ENCODE measurements at places on chromosomes 2 and 18.

DNA sequence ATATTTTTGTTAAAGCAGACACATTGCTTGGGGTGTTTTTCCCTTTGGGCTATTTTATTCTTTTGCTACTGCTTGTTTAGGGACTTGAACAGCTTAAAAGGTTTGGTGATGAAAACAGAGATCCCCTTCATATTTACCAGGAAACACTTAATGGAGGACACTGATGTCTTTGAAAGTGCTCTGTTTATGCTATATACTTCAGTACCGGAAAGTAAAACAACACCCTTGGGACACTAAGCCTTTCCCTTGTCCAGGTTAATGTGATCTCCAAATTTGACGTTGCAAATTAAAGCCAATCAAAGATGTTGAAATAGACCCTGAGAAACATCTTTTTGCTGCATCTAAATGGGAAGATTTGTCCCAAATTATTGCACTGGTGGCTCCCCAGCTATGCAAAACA is 564.6 kb upstream of the PKDCC start:
- DNase-seq, result no peak

- DNase-seq, result no peak
These were observed 14.4 kb downstream of the HYCC2 start for GRCh38 chr2:201057087-201057521.

GRCh38 chr2:20107776-20108175 is 56.3 kb upstream of the LAPTM4A start:
- DNase-seq, result no peak

DNA sequence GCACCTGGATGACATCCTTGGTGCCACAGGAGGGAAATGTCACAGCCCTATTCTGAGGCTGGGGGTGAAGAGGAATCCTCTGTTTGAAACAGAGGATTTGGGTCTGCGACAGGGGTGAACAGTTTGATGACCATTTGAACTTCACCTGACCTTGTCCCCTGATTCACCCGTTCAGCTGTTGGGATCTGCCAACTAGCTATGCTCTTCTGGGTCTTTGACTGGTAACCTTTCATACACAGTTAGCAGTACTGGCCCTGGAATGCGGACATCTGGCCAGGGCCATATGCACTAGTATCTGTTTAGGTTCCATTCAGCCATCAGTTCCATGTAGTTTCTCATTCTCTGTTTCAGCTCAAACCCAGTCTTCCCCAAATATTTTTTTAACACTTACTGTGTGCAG is 72.6 kb upstream of the MCFD2 start:
- no peak for DNase-seq

DNA sequence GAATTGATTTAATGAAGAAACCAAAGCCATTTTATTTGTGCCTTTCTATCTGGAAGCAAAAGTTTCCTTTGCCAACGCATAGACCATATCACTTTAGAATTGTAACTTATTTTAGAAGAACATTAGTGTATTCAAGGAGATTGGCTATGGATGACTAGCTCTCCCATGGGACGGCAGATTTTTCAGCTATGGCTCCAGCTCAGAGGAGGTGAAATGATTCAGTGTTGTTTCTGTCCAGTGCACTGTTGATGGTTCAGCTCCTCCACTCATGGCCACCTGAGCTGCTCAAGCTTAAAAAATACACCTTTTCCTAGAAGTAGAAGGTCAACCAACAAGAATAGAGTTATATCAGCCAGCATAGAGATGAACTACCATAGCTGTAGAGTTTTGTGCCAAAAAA is 1597.5 kb upstream of the PIK3C3 start:
- DNase-seq, result no peak

DNA sequence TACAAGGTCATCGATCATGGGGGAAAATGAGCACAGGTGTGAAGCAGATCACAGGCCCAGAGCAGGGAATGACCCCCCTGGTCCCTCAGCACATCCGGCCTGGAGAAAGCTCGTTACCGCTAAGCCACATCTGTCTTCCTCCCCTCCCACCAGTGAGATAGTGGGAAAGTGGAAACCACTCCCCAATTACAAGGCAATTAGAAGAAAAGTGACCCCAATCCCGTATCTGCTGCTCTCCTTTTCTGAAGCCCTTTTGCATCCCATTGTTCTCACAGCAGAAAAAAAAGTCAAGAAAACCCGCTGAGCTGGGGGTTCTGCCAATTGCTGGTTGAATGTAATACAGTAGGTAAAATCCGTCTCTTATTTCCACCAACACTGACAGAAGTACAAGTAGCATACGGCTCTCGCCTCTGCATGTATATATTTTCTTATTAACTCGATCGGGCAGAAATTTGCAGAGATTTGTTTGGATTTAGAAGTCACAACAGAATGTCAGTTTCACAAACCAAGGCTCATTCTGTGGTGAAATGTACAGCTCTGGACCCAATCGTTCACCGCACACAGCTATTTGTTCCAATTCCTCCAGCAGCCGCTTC is 287.0 kb downstream of the TCF4 start:
- DNase-seq, result no peak

GRCh38 chr2:160336105-160336504 is 136.0 kb upstream of the ITGB6 start:
- DNase-seq, result no peak

DNA sequence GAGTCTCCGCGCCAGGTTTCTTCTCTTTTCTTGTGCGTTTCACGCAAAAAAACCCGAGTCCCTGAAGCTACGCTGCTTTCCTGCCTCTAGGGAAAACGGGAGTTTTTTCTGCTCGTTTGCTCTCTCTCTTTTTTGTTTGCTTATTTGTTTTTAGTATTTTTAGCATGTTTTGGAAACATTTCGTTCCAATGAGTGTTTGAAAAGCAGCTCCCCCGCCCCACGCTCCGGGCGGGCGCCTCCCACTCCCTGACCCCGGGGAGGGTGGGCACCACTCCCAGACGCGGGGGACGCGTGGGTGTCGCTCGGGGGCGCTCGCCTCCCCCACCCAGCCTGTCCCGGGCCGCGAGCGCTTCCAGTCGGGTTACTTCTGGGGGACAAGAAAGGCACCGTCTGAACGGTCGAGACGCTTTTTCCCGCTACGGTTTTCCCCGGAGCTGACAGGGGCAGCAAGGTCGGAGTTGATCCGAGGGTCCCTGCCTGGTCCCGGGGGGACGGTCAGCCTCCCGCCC is 446 bp upstream of the EFHD1 start:
- no peak for DNase-seq

DNA sequence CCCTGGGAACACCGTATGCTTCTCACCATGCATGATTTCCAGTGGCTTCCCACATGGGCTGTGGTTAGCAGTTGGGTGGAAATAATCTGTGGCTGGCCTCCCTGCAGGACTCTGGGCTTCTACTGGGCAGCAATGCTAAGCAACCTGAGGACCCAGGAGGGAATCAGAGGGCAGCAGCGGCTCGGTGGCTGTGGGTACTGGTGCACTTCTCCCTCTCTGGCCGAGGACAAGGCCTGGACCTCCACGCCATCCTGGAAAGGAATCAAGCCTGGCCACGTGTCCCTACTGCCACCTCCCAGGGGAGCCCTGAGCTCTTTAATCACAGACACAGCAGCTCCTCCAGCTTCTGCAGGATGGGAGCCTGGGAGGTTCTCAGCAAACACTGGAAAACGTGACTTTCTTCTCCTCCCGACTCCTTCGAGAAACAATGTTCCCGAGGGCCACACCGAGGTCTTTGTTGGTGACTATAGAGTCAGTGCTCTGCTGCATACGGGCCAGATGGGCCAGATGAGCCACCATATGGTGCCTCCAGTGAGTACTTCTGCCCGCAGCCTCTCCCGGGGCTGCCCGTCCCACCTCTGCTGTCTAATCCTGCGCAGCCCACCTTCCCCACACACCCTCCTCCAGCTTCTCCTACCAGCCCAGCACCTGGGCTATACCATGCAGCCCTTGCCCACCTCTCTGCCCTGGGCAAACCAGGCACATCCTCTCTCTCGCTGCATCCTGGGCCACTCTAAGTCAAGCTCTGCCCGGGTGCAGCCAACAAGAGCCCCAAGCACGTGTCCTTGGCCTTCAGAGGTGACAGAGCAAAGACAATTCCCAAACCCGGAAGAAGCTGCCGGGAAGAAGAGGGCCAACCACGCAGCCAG is 42.8 kb upstream of the OTOS start:
- DNase-seq, result no peak

DNA sequence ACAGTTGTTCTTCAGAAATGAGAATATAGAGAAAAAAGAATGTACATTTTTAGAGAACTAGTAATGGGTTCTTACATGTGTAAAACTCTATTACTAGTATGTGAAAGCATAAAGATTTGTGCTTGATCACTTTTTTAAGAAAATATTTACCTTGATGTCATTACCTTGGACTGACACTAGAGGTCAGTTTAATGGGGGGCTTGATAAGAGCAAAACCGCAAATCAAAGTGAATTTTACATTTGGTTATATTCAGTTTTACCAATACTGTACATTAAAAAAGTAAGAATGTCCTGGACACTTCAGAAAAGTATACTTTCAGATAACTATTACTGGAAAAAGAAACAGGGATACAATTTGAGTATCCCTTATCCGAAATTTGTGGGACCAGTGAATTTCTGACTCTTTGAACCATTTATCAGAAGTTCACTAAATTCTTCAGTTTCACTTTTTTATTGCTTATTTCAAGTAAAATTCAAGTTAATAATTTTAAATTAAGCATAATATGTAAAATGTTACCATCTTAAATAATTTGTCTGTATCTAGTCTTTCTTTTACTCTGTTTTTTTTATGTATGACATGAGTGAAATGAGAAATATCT is 1149.5 kb downstream of the DSC3 start:
- no peak for DNase-seq

DNA sequence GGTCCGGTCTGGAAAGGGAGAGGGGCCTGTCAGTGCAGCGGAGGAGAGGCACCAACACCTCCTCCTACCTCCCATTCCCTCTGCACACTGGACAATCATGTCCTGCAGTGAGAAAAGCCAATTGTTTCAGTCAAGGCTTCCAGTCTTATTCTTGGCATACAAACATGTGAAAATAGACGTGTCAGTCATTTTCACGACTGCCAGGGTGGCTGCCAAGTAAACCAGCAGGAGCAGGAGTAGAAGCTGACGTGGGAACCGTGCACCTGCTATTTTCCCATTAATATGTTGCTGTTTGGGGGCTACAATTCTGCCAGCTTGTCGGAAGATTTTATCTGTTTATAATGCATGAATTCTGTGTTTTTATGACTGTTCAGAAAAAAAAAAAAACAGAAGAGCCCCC is 202.3 kb downstream of the SPP2 start:
- no peak for DNase-seq

GRCh38 chr2:205543262-205543843 is 138.9 kb upstream of the NRP2 start:
- DNase-seq, result no peak

DNA sequence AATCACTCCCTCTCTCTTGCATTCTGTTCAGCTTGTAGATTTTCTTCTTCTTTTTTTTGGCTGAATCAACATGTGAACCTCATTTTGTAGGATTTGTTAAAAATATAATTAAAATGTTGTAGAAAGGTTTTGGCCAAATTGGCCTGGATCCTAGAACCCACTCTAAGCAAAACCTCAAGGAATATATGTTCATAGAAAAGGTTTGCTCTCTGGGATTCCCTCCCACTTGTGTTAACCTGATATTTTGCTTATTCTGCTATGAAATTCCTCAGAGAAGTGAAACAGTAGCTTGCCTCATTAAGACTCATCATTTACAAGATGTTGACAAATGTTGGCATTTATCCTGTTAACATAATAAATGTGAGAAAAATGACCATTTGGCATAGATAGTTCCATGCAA is 456.7 kb downstream of the TMEM182 start:
- DNase-seq, result no peak

- DNase-seq, result no peak
These were observed 105.2 kb downstream of the LYPD6B start for GRCh38 chr2:149143734-149144133.

DNA sequence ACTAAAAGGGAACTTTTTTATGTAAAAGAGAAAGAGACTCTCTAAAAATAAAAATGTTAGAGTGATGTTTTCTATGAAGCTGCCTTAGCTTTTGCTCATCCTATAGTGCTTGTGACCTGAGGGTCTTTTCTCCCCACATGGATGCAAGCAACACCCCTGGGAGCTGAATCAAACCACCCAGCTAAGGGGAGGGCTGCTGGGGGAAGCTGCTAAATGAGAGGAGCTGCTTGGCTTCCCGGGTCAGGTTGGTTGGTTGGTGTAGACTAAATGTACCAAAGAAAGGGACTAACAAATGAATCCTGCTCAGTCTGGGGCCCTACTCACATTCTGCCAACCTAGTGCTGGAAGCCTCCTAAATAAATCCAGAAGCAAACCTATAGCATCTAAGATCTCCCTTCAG is 35.0 kb downstream of the AFF3 start:
- no peak for DNase-seq

DNA sequence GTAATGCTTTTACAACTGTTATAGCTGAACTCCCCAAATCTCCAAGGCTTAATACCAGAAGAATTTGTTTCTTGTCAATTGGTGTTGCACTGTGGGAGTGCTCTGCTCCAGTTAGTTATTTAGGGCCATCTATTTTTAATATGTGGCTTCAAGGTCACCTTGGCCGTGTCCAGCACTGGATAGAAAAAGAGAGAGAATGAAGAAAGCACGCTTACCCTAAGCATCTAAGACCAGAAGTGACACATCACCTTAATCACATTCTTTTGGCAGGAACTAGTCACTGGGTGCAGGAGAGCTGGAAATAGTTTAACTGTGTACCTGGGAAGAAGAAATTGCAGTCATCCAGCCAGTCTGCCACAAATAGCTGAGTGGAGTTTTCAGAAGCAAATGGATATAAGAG is 78.8 kb downstream of the VWC2L start:
- no peak for DNase-seq

DNA sequence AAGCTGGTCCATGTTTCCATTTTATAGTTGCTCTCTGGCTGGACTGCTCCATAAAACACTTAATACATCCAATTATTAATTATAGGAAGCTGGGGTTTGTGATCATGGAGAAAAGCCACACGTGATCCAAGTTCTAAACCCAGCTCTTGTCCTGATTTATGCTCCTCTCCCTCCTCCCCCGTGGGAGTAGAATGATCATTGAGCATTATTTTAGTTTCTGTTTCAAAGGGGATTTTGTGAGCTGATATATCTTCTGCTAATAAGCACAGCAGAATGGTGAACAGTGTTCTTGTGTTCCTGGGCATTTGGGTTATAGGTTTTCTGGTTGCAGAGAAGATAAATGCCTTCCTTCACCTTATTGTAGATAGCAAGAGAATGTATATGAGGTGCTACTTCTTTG is 135.7 kb upstream of the TMEM200C start:
- no peak for DNase-seq

GRCh38 chr2:200300638-200301314 is 5.7 kb upstream of the SPATS2L start:
- DNase-seq, result no peak

GRCh38 chr2:217970206-217970605 is 32.6 kb downstream of the TNS1 start:
- DNase-seq, result no peak
